ENCODE measurements at places on chromosomes 13 and 19.
A peak's percentile ranks its signal among the peaks of the same experiment; 100 is the strongest.

- no peaks in the 10 kb centered on the region for H3K27me3 ChIP-seq
- H3K4me3 ChIP-seq, result no peak overlapping the region
- H3K27ac ChIP-seq, result no peak overlapping the region
- H3K4me1 ChIP-seq, result no peaks in the 10 kb centered on the region
- H3K36me3 ChIP-seq, result no peaks in the 10 kb centered on the region
Observed at GRCh38 chr19:27679905-27680304, 1533.0 kb downstream of the UQCRFS1 start.

- no peaks in the 10 kb centered on the region for H3K27me3 ChIP-seq
- no peak overlapping the region for H3K27ac ChIP-seq
- no peaks in the 10 kb centered on the region for H3K36me3 ChIP-seq
- H3K4me3 ChIP-seq, result no peak overlapping the region
- peaks cover 3% of the 10 kb centered on the region for H3K4me1 ChIP-seq
- no peak for DNase-seq
Observed at GRCh38 chr13:90448466-90449037, 898.9 kb upstream of the MIR17HG start.

GRCh38 chr19:51901860-51902259 is 3.0 kb downstream of the ZNF649 start:
- no peak for DNase-seq
- H3K27ac ChIP-seq, result no peak overlapping the region
- no peaks in the 10 kb centered on the region for H3K27me3 ChIP-seq
- H3K36me3 ChIP-seq, result peaks cover 41% of the 10 kb centered on the region
- H3K4me1 ChIP-seq, result no peaks in the 10 kb centered on the region
- H3K4me3 ChIP-seq, result no peak overlapping the region

- peaks cover 3% of the 10 kb centered on the region for H3K4me1 ChIP-seq
- DNase-seq, result no peak
- no peaks in the 10 kb centered on the region for H3K36me3 ChIP-seq
- no peak overlapping the region for H3K27ac ChIP-seq
Observed at GRCh38 chr13:113888701-113889330, 24.9 kb upstream of the GAS6 start.

DNA sequence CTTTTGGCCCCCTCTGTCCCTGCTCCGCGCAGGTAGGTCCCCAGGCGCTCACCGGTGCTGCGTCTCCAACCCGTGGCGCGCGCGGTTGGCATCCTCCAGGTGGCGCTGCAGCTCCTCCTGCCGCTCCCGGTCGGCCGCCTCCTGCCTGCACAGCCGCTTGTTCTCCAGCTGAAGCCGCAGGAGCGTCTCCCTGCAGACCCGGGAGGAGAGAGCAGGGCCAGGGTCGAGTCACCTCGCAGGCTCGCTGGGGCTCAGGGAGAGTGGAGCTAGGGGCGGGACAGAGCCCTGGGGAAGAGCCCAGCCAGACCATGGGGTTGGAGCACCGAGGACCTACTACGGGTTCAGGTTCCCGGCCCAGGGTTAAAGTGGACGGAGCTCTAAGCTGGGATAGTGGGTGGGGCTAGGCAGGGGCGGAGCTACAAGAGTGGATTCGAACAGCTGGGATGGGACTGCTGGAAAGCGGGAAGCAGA is 9.3 kb downstream of the HOOK2 start:
- no peaks in the 10 kb centered on the region for H3K4me1 ChIP-seq
- peaks cover 1% of the 10 kb centered on the region for H3K36me3 ChIP-seq
- H3K4me3 ChIP-seq, result peak overlapping the region; percentile 48

DNA sequence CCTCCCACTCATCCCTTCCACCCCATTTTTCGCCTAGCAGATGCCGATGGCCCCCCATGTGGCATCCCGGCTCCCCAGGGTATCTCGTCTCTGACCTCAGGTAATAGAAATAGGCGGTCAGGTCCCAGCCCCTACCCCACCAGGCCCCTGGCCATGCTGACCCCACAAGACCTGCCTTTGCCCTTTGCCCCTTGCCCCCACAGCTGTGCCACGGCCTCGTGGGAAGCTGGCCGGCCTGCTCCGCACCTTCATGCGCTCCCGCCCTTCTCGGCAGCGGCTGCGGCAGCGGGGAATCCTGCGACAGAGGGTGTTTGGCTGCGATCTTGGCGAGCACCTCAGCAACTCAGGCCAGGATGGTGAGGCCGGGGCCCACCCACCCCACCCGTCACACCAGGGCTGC is 5.4 kb downstream of the ARHGAP33 start:
- H3K4me3 ChIP-seq, result no peak overlapping the region
- H3K36me3 ChIP-seq, result peaks cover 28% of the 10 kb centered on the region
- H3K27me3 ChIP-seq, result no peaks in the 10 kb centered on the region
- DNase-seq, result no peak
- no peak overlapping the region for H3K27ac ChIP-seq

- H3K27me3 ChIP-seq, result peaks cover 60% of the 10 kb centered on the region
- peaks cover 12% of the 10 kb centered on the region for H3K4me1 ChIP-seq
- no peak overlapping the region for H3K27ac ChIP-seq
- H3K4me3 ChIP-seq, result no peak overlapping the region
- H3K36me3 ChIP-seq, result no peaks in the 10 kb centered on the region
- no peak for DNase-seq
Observed at GRCh38 chr19:1511318-1512317, 1.2 kb downstream of the ADAMTSL5 start.

GRCh38 chr13:74103196-74103595 is 31.0 kb downstream of the KLF12 start:
- H3K27ac ChIP-seq, result no peak overlapping the region
- H3K4me3 ChIP-seq, result no peak overlapping the region
- H3K4me1 ChIP-seq, result no peaks in the 10 kb centered on the region
- H3K27me3 ChIP-seq, result no peaks in the 10 kb centered on the region

GRCh38 chr19:18286973-18287635 is 5.7 kb upstream of the JUND start:
- no peak for DNase-seq
- peaks cover 17% of the 10 kb centered on the region for H3K4me1 ChIP-seq
- H3K27me3 ChIP-seq, result no peaks in the 10 kb centered on the region
- H3K27ac ChIP-seq, result peak overlapping the region; percentile 68

- H3K27me3 ChIP-seq, result no peaks in the 10 kb centered on the region
- H3K4me3 ChIP-seq, result no peak overlapping the region
- no peak for DNase-seq
- no peak overlapping the region for H3K27ac ChIP-seq
- peaks cover 46% of the 10 kb centered on the region for H3K36me3 ChIP-seq
Observed at GRCh38 chr19:8097198-8097597, 44.6 kb downstream of the CCL25 start.

DNA sequence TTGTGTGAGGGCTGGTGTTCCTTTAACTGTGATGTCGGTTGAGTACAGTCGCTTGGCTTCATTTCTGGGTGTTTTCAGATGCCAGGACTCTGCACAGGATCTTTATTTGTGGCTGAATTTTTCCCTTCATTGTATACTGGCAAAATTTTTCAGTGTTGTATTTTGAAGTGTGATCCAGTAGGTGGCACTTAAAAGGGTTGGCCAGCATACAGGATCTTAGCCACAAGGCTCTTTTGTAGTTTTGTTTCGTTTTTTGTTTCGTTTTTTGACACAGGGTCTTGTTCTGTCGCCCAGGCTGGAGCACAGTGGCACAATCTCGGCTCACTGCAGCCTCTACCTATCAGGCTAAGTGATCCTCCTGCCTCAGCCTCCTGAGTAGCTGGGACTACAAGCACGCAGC is 8.7 kb downstream of the FCAR start:
- no peak for DNase-seq
- no peaks in the 10 kb centered on the region for H3K36me3 ChIP-seq
- H3K4me3 ChIP-seq, result no peak overlapping the region

GRCh38 chr13:104593251-104593576 is 1527.0 kb upstream of the SLC10A2 start:
- no peak for DNase-seq
- H3K27ac ChIP-seq, result no peak overlapping the region
- peaks cover 2% of the 10 kb centered on the region for H3K4me1 ChIP-seq
- H3K27me3 ChIP-seq, result no peaks in the 10 kb centered on the region

DNA sequence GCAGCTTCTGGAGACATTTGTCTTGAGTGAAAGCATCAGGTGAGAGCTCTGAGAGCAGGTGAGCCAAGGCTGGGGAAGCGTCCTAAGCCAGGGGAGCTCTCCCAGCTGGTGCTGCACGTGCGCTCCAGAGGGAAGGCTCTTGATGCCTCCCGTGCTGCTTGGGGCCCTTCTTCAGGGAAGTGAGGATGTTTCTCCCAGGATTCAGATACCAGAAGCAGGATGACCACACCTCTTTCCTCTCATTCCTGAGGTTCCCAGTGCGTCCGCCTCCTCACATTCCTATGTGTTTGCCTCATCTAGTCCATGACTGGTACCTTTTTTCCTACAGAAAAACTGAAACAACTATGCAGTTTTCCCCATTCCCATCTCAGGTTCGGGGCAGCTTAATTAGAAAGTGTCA is 231.0 kb upstream of the IRS2 start:
- no peak overlapping the region for H3K4me3 ChIP-seq
- no peaks in the 10 kb centered on the region for H3K27me3 ChIP-seq
- peaks cover 10% of the 10 kb centered on the region for H3K4me1 ChIP-seq
- H3K36me3 ChIP-seq, result no peaks in the 10 kb centered on the region
- H3K27ac ChIP-seq, result peak overlapping the region; percentile 16

- H3K36me3 ChIP-seq, result peaks cover 13% of the 10 kb centered on the region
- H3K4me1 ChIP-seq, result peaks cover 2% of the 10 kb centered on the region
- H3K4me3 ChIP-seq, result no peak overlapping the region
- H3K27ac ChIP-seq, result no peak overlapping the region
- H3K27me3 ChIP-seq, result peaks cover 14% of the 10 kb centered on the region
Observed at GRCh38 chr13:52156724-52157261, 2.6 kb downstream of the NEK3 start.

GRCh38 chr13:20991741-20992520 is 69.5 kb downstream of the LATS2 start:
- H3K36me3 ChIP-seq, result peaks cover 40% of the 10 kb centered on the region
- DNase-seq, result no peak
- H3K4me1 ChIP-seq, result no peaks in the 10 kb centered on the region
- H3K27ac ChIP-seq, result no peak overlapping the region

GRCh38 chr19:58380662-58381459 is at the start of gene ZNF837:
TSS of gene ZNF837 (minus strand) at chr19:58381030. CDS start at chr19:58369332, 11,698 bp downstream.
- H3K4me3 ChIP-seq, result peak within 1 kb of the TSS; percentile 62
- peak; percentile 100 for DNase-seq
- H3K27ac ChIP-seq, result peak within 1 kb of the TSS; percentile 80
- H3K36me3 ChIP-seq, result no peaks in the 10 kb centered on the region
- H3K4me1 ChIP-seq, result peaks cover 14% of the 10 kb centered on the region
- no peaks in the 10 kb centered on the region for H3K27me3 ChIP-seq

DNA sequence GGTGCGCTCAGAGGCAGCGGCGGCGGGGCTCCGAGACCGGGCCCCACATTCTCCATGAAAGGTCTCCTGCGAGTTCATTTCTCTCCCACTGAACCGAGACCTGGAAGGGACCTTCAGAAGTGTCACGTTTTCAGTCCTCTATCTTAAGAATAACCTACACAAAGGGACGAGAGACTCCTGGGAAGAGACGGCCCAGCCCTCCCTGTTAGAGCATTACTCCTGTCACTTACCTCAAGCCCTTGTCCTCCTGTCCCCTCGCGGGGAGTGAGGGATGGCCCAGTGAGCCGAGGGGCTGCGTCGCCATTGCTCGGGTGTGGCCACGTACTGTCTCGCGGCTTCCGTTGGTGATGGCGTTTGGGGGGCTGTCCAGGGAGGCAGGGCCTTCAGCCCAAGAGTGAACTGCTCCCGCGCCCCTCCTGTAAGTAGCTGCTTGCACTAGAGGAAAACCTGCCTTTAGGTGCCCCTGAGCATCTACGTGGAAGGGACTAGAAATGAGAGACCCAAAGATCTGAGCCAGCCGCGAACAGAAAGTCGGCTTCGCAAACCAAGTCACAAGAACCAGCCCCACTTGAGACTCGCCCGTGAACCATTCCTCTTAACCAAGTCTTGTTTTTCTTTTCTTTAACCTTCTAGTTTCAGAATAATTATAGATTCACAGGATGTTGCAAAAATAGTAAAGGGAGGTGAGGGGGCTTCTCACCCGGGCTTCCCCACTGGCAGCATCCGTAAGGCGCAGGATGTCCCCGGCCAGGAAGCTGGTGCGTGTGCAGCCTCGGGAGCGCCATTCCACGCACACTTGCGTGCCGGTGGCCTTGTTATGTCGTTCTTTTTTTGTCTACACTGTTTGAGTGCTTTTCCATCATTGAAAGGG is 21.1 kb upstream of the NDUFS7 start:
- H3K36me3 ChIP-seq, result peaks cover 97% of the 10 kb centered on the region
- peaks cover 6% of the 10 kb centered on the region for H3K4me1 ChIP-seq
- no peaks in the 10 kb centered on the region for H3K27me3 ChIP-seq
- H3K4me3 ChIP-seq, result no peak overlapping the region
- peak overlapping the region; percentile 93 for H3K27ac ChIP-seq
- no peak for DNase-seq

DNA sequence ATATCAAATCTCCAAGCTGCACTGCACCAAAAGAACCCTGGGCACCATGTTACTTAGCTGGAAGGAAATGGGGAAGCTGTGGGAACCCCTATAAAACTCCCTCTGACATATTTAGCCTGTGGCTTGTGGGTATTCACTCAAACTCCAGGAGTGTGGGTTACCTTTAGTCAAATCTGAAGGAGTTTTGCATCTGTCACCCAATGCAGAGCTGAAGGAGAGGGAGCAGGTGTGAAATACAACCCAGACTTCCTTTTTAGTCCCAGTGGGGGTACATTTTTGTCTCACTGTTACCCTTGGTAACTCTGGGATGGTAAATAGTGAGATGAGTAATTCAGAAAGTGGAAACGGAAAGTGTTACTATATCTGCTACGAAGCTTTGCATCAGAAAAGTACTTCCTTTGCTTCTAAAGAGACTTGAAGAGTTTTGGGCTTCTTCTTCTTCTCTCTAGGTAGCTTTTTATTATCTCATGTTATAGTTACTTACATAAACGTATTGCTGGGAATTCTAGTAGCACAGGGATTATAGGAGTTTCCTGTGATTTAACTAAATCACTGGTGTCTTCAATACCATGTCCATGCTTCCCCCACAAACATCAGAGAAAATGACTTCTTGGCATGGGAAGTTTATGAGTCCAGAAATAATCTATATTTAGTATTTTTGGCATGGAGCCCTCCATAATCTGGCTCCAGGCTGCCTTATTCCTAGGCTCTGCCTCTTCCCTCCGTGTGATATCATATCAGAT is 105.9 kb downstream of the AKAP11 start:
- H3K36me3 ChIP-seq, result no peaks in the 10 kb centered on the region
- H3K27me3 ChIP-seq, result no peaks in the 10 kb centered on the region
- no peak overlapping the region for H3K4me3 ChIP-seq
- no peak for DNase-seq
- H3K27ac ChIP-seq, result no peak overlapping the region
- H3K4me1 ChIP-seq, result no peaks in the 10 kb centered on the region

- H3K4me3 ChIP-seq, result no peak overlapping the region
- H3K27me3 ChIP-seq, result no peaks in the 10 kb centered on the region
- peaks cover 20% of the 10 kb centered on the region for H3K4me1 ChIP-seq
- DNase-seq, result peak; percentile 93
Observed at GRCh38 chr19:45954156-45954555, 19.5 kb downstream of the NOVA2 start.

DNA sequence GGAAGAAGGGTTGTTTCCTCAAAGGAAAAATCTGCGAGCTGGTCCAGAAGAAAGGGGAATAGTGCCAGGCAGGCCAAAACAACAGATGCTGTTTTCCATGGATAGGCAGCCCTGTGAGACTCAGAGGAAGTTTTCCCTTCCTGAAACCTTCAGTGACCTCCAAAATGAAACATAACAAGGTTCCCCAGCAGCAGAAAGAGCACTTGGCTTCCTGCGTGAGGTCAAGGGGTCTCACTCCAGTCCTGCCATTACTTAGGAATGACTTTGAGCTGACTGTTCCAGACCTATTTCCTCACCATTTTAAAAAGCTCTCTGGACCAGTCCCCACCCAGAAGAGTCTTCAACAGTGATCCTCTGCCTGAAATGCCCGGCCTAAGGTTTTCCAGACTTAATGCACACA is 104.6 kb upstream of the IPO5 start:
- H3K4me3 ChIP-seq, result no peak overlapping the region
- peaks cover 2% of the 10 kb centered on the region for H3K4me1 ChIP-seq
- DNase-seq, result no peak
- no peaks in the 10 kb centered on the region for H3K27me3 ChIP-seq

Measured in neuronal stem cell (in vitro differentiated cells).